ENCODE measurements at places on chromosomes 12 and 14.

- no peak for DNase-seq
These were observed 320.7 kb upstream of the ATP2B1 start for GRCh38 chr12:90029317-90029716.

DNA sequence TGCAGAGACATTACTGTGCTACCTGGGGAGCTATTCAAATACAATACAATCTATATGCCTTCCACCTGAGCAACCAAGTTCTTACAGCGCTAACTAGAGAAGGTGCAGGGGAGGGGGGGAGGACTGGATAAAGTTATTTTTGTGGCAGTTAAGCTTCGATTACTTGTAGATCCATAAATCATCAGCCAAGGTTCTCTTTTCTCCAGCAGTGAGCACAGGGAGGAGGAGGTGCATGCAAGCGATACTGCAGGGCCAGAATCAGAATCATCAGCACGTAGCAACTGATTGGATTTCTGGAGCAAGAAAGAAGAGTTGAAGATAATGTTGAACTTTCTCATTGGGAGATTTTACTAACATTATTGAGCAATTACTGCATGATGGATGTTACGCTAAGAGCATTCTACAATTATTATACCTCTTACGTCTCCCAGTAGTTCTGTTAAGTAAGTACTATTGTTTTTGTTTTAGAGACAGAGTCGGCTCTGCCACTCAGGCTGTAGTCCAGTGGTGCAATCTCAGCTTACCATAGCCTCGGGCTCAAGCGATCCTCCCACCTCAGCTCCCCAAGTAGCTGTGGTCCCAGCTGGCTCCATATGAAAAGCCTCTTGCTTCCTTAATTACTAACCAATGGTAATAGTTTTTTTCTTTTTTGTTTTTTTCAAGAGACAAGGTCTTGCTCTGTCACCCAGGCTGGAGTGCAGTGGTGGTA is 74.6 kb upstream of the EEA1 start:
- DNase-seq: no peak

DNA sequence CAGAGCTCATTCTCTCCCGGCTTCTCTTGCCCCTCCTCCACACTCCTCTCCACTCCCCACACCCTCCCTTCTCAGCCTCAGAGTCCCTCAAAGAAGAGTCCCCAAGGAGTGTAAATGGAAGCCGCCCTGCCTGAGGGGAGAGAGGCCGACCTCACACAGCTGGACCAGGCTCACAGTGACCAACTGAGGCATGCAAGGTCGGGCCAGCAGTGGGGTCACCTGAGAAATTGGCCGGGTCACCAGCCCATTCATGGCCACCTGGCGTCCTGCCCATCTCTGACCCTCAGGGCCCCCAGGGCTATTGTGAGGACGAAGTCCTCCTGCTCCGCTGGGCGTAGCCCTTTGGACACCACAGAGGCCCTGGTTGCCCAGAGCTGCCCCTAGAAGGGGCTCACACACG is 49.5 kb upstream of the NUAK1 start:
- no peak for DNase-seq

DNA sequence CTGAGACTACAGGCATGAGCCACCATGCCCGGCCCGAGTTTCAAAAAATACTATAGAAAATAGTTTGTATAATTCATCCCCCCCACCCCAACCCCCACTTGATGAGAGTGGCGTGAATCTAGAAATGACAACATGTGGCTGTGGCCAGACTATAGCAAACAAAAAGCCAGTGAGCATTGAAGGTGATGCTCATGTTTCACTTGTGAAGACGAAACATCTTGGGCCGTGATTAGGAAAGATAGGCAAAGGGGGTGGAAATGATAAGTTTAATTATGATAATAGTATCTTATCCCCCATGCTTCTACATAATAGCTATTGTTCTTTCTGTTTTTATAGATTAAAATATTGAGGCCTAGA is 8.5 kb downstream of the BORCS5 start:
- no peak for DNase-seq

- no peak for DNase-seq
These were observed 9.9 kb downstream of the CERS5 start for GRCh38 chr12:50157259-50157658.

GRCh38 chr14:98688446-98688845 is 583.6 kb downstream of the BCL11B start:
- DNase-seq: no peak

- no peak for DNase-seq
These were observed 40.7 kb upstream of the TMEM263 start for GRCh38 chr12:106914796-106915634.

- no peak for DNase-seq
These were observed 25.0 kb downstream of the RAB35 start for GRCh38 chr12:120091371-120092090.

- DNase-seq: no peak
These were observed 18.5 kb downstream of the NCOR2 start for GRCh38 chr12:124548854-124549378.
